SK-N-DZ (cell line): ENCODE measurements at places on chromosomes 13 and 19.

DNA sequence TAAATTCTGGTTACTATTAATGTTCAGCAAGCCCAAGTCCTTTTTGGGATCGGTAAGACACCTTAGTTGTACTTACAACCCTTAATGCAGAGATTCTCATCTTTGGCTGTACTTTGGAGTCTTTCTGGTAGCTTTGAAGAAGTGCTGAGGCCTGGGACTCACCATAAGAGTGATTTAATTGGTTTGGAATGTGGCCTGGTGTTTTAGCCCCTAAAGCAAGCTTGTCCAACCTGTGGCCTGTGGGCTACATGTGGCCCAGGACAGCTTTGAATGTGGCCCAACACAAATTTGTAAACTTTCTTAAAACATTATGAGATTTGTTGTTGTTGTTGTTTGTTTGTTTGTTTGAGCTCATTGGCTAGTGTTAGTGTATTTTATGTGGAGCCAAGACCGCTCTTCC lies 215.3 kb downstream of the ZIC5 start:
- DNase-seq: no peak

GRCh38 chr13:111614009-111614408 lies 293.6 kb downstream of the TEX29 start:
- DNase-seq: no peak

GRCh38 chr19:46764817-46765291 lies 18.6 kb upstream of the STRN4 start:
- DNase-seq: no peak

DNA sequence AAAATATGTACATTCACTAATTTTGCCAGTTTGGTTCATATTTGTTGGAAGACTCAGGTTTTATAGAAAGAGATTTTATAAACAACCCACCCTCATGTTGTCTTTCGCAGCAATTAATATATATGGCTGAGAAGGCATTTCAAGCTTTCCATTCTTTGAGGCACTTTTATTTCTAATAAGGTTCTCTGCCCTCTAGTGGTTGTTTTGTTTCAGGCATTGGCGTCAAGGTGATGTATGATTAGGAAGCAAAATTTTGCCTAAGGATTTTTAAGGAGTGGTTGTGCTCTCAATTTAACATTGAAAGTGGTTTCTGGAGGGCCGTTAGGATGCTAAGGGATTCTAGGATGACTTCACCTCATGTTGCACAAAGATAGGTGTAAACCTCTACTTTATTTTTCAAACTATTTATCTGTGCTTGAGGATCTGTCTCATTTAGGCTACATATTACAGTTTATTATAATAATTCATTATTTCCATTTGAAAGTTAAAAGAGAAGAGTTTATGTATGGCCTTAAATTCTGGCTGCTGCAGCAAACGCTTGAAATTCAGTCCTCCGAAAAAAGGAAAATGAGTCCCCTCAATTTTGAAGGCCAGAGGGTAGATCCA lies 35.9 kb downstream of the OXGR1 start:
- DNase-seq: peak; percentile 64

GRCh38 chr13:111658145-111659100 lies 338.0 kb downstream of the TEX29 start:
- DNase-seq: no peak

- DNase-seq: no peak
Observed at GRCh38 chr19:16435999-16436650, 35.6 kb downstream of the EPS15L1 start.

DNA sequence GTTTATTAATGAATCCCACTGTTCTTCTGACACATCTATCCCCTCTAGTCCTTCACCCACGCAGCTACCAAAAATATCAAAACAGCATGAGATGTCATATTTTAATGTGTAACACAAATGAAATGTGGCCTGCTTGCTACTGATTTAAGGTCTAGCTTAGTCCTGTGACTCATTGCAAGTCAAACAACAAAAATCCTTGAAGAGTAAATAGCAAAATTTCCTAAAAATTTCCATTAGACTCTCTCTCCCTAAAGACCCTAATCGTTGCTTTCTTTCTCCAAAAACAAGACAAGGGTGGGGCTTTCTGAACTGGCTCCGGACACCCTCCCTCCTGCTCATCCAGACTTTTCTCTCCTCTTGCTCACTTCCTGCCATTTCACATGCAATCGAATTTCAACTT lies 99.9 kb upstream of the IPO5 start:
- no peak for DNase-seq

DNA sequence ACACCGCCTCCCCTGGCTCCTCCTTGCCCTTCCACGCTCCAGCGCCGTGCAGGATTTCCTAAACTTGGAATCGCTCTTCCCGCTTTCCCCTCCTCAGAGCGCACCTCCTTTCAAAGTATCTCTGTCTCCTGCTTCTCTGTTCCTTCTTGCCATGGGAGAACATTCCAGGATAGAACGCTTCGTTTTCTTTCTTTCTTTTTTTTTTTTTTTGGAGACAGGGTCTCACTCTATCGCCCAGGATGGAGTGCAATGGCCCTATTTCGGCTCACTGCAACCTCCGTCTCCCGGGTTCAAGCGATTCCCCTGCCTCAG lies 574 bp upstream of the XPO4 start:
- no peak for DNase-seq

DNA sequence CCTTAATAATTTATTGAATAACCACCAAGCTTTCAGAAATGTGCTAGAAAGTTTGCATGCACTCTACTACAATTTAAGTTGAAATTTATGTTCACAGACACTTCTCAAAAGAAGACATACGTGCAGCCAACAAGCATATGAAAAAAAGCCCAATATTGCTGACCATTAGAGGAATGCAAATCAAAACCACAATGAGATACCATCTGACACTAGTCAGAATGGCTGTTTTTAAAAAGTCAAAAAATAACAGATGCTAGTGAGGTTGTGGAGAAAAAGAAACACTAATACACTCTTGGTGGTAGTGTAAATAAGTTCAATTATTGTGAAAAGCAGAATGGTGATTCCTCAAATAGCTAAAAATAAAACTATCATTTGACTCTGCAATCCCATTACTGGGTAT lies 308.8 kb upstream of the PCDH9 start:
- no peak for DNase-seq

DNA sequence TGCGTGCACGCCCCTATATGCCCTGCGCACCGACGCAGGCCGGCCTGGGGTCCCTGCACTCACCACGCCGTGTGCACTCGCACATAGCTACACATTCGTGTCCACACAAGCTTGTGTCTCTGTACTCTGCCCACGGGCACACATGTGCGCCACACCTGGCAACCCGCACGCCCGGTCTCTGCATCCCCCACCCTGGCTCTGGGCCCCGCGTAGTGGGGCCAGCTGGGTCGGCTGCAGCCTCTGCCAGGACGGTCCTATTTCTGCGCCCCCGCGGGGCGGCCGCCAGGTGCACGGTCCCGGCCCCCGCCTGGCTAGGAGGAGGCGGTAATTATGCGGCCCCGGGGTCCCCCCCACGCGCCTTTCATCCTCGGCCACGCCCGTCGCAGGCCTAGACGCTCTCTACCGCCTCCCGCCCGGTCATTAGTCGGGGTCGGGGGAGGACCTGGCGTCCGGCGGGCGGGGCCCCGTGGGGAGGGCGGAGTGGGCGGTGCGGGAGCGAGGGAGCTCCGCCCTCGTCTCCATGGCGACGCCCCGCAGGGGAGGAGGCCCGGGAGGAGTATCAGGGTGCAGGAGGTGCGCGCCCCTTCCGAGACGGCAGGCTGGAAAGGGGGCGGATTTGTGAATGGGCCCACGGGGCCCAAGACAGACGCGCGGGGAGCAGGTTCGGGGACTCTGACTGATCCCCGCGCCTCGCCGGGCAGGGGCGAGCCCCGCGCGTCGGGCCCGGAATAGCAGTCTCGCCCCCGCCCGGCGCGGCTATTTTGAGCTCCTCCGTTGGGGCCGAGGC lies 2.8 kb upstream of the CIRBP start:
- peak; percentile 84 for DNase-seq

- DNase-seq: no peak
Observed at GRCh38 chr13:44106266-44107152, 226.8 kb downstream of the LACC1 start.

DNA sequence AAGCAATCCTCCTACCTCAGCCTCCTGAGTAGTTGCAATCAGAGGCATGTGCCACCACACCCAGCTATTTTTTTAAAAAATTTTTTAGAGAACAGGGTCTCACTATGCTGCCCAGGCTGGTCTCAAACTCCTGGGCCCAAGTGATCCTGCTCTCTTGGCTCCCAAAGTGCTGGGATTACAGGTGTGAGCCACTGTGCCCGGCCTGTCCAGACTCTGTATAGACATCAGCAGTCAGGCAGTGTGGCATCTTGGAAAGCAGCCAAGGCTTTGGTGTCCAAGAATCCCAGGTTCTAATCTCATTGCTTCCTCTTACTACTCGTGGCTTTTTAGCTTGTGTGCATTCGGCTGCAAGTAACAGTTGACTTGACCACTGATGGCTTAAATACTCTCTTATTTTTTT lies 43.4 kb downstream of the BICRA start:
- DNase-seq: no peak

DNA sequence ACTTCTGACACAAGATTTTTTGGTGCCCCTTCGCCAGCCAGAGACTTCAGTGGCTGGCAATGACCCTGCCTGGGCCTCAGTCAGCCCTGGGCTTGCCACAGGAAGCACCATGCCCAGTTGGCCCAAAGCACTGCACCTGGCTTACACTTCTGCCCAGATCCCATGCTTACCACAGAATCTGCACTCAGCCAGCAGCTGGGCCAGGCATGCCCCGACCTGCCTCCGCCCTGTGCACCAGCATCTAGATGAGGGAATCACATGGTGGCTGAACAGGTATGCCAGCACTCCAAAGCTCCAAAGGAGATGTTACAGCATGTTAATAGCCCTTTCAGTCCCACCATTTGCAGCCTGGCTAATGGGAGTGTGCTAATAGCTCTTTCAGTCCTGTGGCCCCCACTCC lies 690.9 kb downstream of the SLITRK6 start:
- DNase-seq: no peak

DNA sequence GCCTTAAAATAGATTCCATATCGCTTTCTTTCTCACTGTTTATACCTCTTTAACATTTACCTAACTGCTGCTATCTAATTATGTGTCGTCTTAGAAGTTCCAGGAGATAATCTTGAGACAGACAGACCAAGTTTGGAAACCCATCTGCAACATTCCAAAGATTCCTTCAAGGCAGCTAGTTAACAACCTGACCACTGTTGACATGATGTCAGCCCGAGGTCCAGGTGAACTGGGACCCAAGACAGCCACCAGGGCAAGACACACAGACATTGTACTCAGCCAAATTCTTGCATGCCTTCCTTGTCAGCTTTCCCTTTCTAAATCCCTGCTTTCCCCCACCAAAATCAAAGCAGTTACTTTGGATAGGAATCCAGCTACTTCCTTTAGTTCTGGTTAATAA lies 1476.5 kb upstream of the PRR20A start:
- DNase-seq: no peak

DNA sequence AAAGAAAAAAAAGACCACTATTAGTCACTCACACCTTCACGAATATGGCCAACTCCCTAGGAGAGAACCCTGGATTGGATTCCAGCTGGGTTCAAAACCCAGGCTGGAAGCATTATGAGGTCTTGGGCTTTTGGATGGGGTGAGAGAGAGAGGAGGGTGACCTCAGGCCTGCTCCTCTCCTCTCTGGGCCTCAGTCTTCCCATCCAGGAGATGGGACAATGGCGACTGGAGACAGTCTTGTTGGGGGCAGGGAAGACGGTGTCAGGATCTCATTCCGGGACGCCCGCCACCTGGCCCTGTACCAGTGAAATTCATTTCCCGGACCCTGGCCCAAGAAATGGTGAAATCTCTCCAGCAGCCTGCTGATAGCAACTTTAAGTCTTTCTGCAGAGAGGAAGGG lies 26.3 kb downstream of the TINCR start:
- DNase-seq: no peak

DNA sequence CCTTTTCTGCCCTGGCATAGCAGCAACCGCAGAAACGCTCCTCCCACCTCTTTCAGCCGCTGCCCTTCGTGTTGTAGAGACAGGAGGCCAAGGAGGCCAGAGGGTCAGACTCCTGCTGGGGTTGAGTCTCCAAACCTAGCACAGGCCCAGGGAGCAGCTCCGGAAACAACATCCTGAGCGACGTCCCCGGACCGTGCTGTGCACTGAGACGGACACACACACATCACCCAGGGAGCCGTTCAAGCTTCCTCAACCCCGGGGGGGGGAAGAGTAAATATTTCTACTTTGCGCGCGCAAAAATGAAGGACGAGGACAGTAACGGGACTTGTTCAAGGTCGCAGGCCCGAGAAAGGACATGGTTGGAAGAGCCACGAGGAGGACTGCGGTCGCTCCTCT lies 657 bp downstream of the ZNF550 start:
- no peak for DNase-seq

DNA sequence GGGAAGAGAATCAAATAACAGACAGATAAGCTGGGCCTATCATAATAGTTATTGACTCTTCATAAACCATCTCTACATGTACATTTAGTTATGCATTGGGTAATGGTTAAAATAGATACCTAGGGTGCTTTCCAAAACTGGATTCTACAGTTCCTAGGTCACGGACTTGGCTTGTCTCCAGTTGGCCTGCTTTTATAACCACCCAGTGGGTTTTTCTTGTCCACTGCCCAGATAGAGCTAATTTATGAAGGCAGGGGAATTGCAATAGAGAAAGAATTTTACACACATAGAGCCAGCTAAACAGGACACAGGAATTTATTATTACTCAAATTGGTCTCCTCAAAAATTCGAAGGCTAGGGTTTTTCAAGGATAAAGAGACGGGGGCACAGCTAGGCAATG lies 97.3 kb downstream of the FAM216B start:
- no peak for DNase-seq

- peak; percentile 5 for DNase-seq
Observed at GRCh38 chr13:68234274-68234673, 1004.1 kb upstream of the PCDH9 start.
